ENCODE measurements at places on chromosomes 5 and 9.

GRCh38 chr5:25119650-25120049 is 474.9 kb upstream of the CDH10 start:
- DNase-seq: peak; percentile 40

GRCh38 chr5:146675636-146676035 is 159.6 kb upstream of the GPR151 start:
- DNase-seq: no peak

- DNase-seq: no peak
These were observed 103.9 kb upstream of the NR5A1 start for GRCh38 chr9:124611106-124611505.

GRCh38 chr5:5941486-5941885 is 436.9 kb downstream of the MED10 start:
- no peak for DNase-seq

DNA sequence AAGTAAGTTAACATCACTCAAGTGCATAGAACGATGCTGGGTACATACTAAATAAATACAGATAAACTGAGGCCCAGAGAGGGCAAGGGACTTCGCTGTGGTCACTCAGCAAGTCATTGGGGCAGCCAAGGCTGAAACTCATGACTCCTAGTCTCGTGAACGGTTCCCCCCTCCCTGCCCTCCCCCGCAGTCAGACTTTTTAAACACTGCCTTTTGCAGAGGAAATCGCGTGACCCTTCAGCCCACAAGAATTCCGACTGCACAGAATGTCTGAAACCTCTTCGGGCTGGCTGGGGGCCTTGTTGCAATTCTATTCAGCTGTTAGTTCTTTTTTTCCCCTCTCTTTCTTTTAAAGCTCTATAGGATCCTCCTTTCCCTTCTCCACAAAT is 28.1 kb downstream of the NEK6 start:
- DNase-seq: peak; percentile 99

DNA sequence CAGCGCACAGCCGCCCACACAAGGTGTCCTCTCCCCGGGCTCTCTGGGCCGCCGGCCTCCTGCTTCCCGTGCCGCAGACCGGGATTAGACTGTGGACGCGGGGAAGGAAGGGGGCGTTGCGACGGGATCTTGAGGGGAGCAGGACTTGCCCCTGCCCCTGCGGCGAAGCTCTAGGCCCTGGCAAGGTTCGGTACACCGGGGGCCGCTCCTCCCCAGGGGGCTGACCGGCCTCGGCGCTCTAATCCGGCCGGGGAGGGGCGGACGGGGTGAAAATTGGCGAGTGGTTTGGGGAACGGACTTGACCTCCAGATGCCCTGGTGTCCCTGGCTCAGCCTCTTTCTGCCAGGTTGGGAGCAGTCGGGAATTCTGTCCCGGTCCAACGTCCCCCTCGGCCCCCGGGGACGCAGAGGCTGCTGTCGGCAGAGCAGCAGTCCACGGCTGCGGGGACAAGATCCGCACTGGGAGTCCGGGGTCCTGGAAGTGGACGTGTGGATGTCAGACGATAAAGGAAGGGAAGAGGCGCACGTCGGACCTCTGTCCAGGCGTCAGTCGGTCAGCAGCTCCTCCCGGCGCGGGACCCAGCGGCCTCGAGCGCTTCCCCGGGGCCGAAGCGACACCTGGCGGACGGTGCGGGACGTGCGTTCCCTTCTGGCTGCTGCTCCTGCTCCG is 1.9 kb upstream of the CNTFR start:
- peak; percentile 77 for DNase-seq

- DNase-seq: peak; percentile 87
These were observed 231.2 kb downstream of the CHSY3 start for GRCh38 chr5:130135506-130135905.

GRCh38 chr9:30574355-30575151 is 1809.9 kb upstream of the ACO1 start:
- no peak for DNase-seq

- DNase-seq: peak; percentile 70
These were observed 16.5 kb downstream of the DNAJA1 start for GRCh38 chr9:33041432-33042188.

DNA sequence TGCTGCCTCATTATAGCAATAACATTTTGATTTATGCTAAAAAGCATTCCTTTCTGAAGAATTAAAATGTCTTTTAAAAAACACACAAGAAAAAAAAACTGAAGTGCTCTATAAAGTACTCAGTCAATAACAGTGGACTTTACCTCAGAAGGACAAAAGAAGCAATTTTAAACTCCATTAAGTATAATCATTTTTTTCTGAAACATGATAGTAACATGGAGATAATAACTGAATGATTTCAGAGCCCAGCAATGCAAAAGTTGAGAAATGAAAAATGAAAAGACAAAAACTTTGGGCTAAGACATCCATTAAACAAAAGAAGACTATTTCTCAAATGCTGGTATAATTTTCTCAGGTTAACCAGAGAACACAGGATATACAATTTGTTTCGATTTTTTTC is 78.7 kb downstream of the RFX3 start:
- no peak for DNase-seq

- peak; percentile 87 for DNase-seq
These were observed 162.7 kb downstream of the ZNF608 start for GRCh38 chr5:124583469-124584350.

DNA sequence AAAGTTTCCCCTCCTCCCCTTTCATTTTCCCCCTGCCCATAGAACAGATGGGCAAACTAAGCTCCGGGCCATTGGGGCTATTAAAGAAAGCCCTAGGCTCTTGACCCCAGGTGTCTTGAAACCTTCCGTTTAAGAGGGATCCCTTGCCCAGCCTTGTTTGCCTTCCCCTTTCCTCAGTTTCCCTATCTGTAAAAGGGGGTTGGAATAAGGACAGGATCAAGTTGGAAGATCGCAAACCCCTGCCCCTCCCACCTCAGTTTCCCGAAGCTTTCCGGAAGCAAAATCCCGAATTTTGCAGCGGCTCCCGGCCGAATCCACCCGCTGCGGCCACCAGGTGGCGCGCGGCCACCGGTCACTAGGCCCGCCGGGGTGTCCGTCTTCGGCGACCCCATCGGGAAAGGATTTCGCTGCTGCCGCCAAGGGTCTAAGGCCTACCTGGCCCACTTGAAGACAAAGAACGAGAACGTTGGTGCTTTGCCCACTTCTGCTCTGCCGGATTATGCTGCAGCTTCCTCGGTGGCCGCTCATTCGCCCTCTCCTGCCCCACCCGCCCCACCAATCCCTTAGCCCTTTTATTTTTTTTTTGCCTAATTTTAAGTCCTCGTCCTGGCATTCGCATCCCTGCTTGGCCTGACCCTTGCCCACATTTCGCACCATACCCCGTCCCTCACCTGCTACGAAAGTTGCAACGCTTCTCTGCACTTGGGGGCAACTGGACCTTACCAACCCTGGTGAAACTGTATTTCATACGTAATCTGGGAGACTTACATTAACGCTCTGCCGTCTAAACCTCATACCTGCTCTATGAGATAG is 962 bp upstream of the NR6A1 start:
- DNase-seq: peak; percentile 81

- DNase-seq: peak; percentile 37
These were observed 62.0 kb upstream of the FST start for GRCh38 chr5:53418409-53418808.
